ENCODE measurements at places on chromosomes 6 and 20.

- no peak for DNase-seq
These were observed 81.5 kb upstream of the BCLAF1 start for GRCh38 chr6:136370988-136371728.

DNA sequence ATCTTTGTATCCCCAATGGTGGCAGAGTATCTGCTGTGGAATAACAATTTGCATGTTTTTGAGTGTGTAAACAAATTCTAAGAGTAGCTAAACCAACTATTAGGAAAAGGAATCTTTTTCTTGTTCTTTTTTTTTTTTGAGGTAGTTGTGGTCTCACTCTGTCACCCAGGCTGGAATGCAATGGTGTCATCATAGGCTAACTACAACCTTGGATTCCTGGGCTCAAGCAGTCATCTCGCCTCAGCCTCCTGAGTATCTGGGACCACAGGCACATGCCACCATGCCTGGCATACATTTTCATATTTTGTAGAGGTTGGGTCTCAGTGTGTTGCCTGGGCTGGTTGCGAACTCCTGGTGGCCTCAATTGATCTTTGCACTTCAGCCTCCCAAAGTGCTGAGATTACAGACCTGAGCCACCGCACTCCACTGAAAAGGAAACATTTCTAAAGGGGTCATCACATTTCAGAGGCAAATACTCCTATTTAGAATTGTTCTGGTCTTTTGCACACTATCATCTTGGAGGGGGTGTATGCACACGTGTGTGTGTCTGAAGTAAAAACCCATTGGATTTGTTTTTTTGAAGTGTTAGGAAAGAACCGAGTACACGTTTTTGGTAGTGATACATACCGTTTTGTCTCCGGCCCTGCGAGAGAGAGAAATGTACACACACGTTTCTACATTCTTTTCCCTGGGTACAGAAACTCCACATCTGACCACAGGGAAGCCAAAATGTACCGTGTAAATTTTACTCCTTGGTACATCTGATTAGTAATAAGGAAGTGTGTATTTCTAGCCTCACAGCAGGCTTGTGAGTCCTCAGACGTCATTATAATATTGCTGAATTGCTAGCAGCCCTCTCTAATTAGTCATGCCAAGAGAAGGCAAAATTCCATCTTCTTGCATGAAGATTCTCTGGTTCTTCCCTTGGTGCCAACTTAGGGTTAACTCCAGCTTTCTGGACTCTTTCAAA, 183.6 kb downstream of the JARID2 start:
- no peak for DNase-seq

DNA sequence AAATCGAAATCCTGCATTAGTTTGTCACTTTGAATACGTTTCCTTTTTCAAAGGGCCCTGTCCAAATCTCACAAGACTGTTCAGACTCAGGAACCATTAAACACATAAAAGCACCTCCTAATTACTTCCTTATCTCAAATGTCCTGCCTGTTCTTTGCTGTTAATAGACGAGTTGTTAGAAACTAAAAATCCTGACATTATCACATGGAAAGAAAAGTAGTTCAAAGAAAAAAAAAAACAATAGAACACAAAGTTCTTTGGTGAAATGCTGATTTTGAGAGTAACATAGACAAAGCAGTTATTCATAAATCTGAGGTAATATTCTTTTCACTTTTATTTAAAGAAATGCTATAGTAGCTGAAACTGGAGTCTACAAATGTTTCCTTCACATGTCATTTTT, 12.1 kb upstream of the TAB2 start:
- no peak for DNase-seq

DNA sequence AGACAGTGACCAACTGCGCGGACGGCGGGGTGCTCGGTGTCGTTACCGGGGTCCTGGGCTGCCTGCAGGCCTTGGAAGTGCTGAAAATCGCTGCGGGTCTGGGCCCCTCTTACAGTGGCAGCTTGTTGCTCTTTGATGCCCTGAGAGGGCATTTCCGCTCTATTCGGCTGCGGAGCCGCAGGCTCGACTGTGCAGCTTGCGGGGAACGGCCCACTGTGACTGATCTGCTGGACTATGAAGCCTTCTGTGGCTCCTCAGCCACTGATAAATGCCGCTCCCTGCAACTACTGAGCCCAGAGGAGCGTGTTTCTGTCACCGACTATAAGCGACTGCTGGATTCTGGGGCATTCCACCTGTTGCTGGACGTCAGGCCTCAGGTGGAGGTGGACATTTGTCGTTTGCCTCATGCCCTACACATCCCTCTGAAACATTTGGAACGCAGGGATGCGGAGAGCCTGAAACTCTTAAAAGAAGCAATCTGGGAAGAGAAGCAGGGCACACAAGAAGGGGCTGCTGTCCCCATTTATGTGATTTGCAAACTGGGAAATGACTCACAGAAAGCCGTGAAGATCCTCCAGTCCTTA, 1.0 kb downstream of the MOCS3 start:
- DNase-seq, result no peak

GRCh38 chr20:3734111-3734843, 1.8 kb downstream of the HSPA12B start:
- DNase-seq, result no peak

DNA sequence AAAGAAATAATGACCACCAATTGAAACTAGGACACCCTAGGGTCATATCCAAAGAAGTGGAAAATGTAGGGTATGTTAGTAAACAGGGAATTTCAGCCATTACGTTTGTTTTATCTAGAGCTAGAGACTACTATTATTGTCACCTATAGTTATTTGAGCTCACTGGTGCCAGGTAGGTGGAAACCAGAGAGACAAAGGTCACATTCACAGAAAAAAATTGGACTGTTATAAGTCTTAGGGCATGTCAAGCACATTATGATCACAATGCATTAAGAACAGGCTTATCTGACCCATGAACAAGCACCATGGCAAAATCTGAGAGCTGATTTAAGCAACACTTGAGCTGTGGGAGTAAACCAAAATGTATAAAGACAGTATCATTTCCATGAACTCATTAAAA, 530.1 kb upstream of the CITED2 start:
- DNase-seq, result no peak

GRCh38 chr20:47353239-47353691, 3.2 kb downstream of the ZMYND8 start:
- no peak for DNase-seq

DNA sequence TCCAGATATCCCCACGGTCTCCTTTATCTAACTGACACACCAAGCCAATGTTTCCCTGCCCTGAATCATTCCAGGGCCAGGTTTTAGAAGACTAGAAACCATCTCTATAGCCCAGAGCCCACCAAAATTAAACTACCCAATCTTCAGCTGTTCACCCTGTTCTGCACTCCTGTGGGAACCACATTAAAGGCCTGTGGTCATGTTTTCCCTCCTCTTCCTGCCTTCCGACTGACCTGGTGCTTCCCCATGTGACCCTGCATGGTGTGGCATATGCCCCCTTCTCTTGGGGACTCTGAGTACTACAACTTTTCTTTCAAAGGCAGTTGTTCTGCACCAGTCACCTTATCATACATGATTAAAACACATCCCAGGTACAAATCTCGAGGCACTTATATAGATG, 155.0 kb downstream of the TMEM200A start:
- DNase-seq, result no peak

DNA sequence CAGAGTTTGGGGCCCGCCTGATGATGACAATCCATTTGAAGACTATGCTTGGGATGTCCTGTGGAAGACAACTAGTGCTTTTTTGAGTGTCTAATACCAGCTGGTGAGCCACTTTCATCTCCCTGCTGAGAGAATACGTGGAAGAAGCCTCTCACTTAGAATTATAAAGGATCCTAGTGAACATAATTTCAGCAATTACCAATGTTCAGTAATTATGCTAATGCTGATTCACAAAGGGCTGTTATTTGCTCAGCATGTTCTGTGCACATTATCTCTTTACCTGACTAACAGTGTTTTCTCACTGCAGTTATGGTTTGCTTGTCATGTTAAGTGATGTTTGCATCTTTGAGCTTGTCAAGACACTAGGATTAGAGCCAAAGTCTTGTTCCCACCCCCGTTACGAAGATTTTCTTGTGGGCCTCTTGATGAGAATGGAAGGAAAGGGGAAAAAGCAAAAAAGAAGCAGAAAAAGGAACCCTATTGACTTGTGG, 282.1 kb upstream of the CHD6 start:
- no peak for DNase-seq

GRCh38 chr6:138576313-138576712, 77.0 kb upstream of the NHSL1 start:
- DNase-seq, result no peak

DNA sequence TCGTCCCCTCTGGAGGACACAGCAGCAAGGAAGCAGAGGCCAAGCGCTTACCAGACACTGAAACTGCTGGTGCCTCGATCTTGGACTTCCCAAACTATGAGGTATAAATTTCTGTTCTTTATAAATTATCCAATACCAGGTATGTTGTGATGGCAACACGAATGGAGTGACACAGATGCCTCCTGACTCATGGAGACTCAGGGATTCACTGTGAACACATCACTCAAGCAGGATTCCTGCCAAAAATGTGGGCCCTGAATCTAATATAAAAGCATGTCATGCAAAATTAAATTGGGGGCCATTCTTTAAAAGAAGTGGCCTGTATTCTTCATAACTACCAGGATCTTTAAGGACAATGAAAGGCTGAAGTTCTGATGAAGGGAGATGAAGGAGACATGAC, 52.5 kb upstream of the SLC22A23 start:
- DNase-seq, result no peak

- DNase-seq, result no peak
These were observed 74.0 kb upstream of the TOP1 start for GRCh38 chr20:40954521-40955165.

GRCh38 chr20:51077686-51078060, 54.8 kb upstream of the KCNG1 start:
- no peak for DNase-seq

DNA sequence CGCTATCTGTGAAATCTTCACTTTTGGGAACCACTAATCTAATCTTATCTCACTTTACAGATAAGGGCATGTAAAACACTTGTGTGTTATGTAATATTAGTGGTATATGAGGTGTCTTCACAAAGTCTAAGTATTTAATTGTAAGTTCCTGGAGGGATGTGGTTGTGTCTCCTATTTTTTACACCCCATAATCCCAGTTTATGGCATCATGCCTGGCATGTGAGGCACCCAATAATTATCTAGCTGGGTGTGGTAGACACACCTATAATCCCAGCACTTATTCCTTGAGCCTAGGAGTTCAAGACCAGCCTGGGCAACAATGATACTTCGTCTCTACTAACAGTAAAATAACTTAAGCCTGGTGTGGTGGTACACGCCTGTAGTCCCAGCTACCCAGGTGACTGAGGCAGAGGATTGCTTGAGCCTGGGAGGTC, 16.5 kb upstream of the TBCC start:
- DNase-seq, result no peak

- no peak for DNase-seq
These were observed 3.5 kb downstream of the ENPP3 start for GRCh38 chr6:131640576-131640975.

GRCh38 chr20:9510911-9511310, 3.5 kb upstream of the LAMP5 start:
- DNase-seq, result no peak

DNA sequence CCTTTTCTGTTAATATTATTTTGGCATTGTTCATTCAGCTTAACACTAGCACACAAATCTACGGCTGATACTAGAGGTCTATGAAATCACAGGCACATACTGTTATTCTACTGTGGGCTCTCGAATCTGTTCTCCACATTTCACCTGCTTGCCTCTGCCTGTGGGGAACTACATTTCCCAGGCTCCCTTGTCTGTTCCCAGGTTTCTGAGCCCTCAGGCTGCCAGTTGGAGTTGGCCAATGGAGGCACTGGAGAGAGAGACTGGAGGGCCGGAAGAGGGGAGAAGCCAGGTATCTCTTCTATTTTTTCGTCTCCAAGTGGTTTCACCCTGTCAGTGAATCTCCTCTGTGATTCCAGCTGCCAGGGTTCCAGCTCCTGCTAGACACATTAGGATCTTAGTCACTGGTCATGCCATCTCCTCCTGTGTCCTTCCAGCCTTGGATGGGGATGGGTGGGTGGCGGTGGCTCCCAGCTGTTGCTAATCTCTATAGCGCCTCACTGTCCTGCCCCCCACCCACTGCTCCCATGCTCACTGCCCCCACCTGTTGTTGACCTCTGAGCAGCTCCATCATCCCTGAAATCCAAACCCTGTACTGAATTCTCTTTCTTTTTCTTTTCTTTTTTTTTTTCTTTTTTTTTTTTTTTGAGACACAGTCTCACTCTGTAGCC, 188.2 kb downstream of the LRFN2 start:
- DNase-seq, result no peak

DNA sequence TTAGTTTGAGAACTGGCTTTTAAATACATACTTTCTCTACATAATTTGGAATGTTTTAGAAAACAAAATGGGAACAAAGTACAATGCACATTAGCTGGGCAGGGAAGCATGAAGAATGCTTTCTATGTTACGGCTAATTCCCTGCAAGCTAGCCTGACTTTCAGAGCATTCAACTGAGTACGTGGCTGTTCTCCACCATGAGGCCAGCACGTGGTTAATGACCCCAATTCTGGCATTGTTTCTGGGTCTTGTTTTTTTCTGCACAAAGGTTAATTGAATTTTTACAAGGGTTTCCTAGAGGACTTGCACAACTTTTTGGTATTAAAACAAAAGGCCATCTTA, 208.6 kb upstream of the AGPAT4 start:
- DNase-seq, result no peak

- DNase-seq, result no peak
These were observed 21.0 kb downstream of the ZMYND8 start for GRCh38 chr20:47335251-47336128.

GRCh38 chr20:45860560-45861220, 3.3 kb downstream of the ZSWIM3 start:
- no peak for DNase-seq

- no peak for DNase-seq
These were observed 141.5 kb downstream of the OR2B2 start for GRCh38 chr6:27770724-27771123.

GRCh38 chr6:166655713-166656229, 28.7 kb upstream of the RPS6KA2 start:
- DNase-seq, result no peak

DNA sequence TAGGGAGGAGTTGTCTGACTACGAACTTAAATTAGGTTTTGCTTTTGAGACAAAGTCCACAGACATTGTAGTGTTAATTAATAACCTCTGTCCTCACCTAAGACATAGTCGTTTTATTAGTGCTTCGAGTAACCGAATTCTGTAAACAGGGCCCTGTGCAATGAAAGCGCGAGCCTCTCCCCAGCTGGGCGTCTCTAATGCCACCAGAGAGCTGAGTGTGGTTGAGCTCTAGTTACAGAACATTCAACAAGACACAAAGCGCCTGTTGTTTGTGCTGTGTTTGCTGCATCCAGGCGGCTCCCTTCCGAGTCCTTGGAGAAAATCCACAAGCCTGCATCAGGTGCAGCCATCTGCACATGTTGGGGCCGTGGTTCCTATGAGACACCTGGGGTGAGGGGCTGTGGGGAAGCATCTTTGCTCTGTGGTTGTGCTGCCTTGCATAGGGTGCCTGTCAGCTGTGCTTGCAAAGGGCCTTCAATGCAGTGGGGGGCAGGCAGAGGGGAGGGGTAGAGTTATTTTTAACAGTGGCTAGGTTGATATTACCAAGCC, 63.9 kb downstream of the CD164 start:
- DNase-seq, result no peak

Measured in CD4-positive, alpha-beta T cell treated with Interleukin-4 for 4 hours (primary cell).